ENCODE measurements at places on chromosomes 11 and 22.
A peak's percentile ranks its signal among the peaks of the same experiment; 100 is the strongest.

DNA sequence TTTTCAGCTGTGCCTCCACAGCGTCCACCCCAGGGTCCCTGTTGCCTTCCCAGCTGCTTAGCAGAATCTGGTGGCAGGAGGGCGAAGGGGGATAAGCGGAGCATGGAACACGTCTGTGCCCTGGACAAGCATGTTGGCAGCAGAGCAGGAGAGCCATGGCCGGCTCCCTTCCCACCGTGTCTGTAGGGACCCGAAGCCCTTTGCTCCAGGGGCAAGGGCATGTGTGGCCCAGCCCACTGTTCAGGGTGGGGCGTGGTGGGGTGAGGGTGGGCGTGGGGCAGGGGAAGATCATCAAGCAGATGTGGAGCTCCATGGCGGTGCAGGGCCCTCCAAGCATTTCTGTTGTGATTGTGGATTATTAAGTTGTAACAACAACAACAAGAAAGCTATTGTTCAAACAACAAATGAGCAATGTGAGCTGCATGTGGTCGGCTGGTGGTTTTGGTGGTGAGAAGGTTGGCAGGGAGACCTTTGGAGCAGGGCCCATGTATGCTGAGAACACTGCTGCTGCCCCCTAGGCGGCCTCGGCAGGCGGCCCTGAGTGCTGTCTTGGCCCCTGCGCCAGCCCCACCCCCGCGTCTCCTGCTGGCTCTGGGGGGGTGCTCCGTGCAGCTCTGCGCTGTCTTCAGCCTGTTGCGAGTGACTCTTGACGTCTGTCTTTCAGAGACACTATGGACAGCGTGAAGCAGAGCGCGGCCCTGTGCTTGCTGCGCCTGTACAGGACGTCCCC is 50.9 kb downstream of the AP2A2 start:
- DNase-seq: no peak

DNA sequence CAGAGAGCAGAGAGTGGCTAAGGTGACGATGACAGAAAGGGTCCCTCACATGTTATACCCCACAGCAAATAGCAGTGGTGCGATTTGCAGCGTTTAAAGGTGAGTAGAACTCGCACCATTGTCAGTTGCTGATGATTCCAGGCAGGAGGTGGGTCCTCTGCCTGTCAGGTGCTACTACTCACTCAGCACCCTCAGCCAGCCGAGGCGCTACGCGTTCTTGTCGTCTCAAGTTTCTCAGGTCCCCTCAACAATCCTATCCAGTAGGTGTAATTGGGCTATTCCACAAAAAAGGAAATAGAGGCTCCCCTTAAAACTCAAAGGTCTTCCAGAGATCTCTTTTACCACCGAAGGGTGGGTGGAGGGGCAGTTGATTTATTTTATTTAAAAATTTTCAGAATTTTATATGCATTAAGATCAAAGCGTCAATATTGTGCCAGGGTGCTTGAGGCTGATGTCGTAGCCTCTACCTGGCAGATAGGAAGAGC is 18.3 kb downstream of the ELF5 start:
- DNase-seq: no peak

GRCh38 chr22:39405346-39406085 is 5.9 kb downstream of the TAB1 start:
- no peak for DNase-seq

DNA sequence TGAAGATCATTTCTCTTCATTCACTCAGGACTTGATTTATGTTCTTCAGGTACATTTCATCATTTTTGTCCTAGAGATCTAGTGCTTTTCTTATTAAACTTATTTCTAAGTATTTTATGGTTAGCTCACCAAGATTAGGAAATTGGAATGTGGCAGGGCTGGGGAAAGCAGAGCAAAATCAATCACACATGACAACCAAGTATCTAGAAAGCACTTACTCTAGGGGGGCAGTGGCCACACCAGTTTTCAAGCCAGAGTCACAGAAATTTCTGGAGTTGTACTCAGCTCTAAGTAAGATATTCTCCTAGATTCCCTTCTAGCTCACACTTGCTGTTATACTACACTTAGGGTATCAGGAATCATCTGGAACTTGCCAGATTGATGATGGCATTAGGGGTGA is 33.3 kb upstream of the MYEOV start:
- DNase-seq: no peak

DNA sequence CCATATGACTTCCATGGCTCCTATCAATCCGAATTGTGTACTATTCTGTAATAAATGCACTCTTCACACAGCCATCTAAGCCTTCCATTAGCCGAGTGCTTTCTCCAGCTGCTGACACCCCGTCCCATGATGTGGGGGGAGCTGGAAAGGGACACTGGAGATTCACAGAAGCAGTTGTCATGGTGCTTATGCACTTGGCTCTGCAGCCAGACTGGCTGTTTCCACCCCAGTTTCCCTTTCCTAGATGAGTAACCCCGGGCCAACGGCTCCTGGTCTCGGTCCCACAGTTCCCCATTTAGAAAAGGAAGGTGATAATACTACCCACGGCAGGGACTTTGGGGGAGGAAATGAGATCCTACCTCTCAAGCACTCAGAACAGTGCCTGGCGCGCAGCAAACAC is 244.9 kb upstream of the SYN3 start:
- DNase-seq: no peak

GRCh38 chr11:43547889-43548381 is 132.6 kb upstream of the HSD17B12 start:
- DNase-seq: no peak

- no peak for DNase-seq
Observed at GRCh38 chr11:44307340-44308099, 2.4 kb downstream of the ALX4 start.

DNA sequence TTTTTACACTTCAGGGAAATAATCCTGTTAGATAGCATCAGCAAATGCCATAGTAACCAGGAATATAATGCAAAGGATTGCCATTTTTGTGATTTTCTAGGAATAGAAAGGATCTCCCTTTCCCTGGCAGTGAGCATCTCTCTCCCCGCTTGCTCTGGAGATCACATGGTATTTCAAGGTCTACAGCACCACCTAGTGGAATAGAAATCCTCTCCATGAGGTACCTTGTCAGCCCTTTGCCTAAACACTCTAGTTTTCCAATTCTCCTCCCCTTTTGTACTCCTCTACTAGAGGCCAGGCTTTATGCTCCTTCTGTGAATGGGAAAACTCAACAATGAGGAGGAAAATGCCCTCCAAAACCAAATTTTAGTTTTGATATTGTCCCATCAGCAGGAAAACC is 78.4 kb downstream of the XRRA1 start:
- no peak for DNase-seq

GRCh38 chr11:11297578-11297977 is 55.5 kb downstream of the CSNK2A3 start:
- DNase-seq: no peak

GRCh38 chr11:72600557-72600956 is 73.7 kb downstream of the PDE2A start:
- DNase-seq: no peak

- DNase-seq: peak; percentile 67
Observed at GRCh38 chr22:31490496-31490925, 869 bp upstream of the EIF4ENIF1 start.

GRCh38 chr11:112229746-112230433 is 3.7 kb downstream of the PTS start:
- DNase-seq: no peak

DNA sequence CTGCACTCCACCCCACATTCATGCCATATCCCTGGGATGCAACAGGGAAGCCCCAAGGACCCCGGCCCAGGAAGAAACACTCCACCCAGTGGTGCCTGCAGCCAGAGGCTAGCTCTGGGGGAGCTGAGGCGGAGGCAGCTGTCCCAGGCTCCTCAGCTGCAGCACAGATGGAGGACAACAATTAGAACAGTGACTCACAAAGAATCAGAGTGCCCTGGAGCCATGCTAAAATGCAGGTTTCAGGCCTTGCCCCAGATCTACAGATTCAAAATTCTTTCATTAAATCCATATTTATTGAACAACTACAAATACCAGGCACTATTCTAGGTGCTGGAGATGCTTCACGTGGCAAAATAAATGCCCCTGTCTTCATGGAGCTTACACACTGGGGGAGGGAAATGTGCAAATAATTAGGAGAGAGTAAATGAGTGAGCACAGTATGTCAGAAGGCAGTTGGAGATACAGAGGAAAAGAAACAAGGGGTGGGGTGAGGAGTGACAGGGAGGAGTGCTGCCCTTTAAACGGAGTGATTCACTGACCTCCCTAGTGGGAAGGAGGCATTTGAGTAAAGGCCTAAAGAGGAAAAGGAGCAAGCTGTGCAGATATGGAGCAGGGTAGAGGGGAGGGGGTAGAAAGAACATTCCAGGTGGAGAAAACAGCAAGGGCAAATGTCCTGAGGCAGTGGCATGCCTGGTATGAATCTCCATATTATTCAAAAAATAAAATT is 73.3 kb upstream of the CSNK2A3 start:
- DNase-seq: no peak

GRCh38 chr11:16797776-16798175 is 59.3 kb downstream of the C11orf58 start:
- DNase-seq: no peak

- DNase-seq: no peak
Observed at GRCh38 chr11:1727861-1728260, 22.5 kb downstream of the IFITM10 start.

DNA sequence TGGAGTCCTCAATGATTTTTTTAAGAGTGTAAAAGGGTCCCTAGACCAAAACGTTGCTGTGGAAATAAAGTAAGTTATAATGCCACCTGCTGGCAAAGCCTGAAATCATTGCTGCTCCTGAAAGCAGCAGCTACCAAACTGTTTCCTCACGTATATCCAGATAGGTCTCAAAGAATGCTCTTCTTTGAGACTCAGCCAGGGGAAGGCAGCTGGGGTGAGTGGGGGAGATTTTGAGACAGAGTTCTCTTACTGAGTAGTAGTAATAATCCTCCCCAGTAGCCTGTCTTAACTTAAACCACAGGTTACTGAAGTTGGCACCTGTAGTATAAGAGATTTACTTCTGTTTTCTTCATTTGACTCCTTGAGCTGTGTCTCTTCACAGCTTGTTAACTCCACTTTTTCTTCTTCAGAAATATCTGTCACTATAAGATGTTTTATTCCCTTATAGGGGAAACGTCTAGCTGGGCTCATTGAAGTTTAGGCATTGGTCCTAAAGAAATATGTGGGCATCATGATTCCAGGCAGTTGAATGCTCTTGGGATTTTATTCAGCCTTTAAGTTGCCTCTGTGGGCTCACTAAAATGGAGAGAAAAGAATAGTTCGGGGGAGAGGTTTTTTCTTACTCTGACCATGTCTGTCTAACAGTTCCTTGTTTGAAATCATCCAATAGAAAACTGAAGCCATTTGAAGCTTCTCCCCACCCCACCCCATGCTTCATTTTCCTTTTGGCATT is 77.9 kb downstream of the BTBD10 start:
- peak; percentile 3 for DNase-seq

DNA sequence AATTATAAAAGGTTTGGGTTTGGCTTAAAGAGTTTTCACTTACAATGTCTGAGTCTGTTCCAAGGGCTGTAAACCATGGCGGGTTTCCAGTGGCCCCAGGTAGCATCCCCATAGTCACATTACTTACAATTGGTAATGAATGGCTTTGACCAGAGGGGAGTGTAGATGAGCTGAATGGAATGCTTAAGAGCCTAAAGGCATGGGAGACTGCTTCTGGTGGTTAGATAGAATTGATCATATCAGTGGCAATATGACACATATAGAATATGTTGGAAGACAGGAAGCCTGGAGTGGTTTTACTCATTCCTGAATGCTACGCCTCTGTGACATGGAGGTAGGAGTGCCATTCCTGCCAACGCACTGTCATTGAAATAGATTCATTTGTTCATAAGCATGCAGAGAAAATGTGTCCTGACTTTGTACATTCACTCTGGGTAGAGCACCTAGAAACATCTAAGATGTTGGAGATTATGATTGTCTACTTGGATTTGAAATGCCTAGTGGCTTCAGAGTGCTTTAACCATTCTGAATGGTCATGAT is 183.3 kb downstream of the BLID start:
- no peak for DNase-seq

DNA sequence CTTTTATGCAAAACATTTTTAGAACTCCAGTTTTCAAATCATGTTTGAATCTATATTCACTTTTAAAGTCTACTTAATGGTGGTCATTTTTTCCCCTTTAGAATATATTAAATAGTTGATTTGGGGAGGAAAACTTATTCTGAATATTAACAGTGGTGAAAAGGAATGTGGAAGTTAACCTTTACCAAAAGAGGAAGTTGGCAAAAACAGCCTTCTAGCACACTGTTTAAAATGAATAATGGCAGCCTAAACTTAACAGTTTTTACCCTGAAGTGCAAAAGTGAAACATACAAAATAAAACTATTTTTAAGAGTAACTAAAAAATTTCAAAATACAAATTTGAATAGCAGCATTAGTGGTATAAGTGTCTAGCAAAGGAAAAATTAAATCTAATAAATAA is 86.4 kb downstream of the GRK3 start:
- no peak for DNase-seq

- DNase-seq: no peak
Observed at GRCh38 chr22:25833676-25834075, 91.7 kb downstream of the MYO18B start.

DNA sequence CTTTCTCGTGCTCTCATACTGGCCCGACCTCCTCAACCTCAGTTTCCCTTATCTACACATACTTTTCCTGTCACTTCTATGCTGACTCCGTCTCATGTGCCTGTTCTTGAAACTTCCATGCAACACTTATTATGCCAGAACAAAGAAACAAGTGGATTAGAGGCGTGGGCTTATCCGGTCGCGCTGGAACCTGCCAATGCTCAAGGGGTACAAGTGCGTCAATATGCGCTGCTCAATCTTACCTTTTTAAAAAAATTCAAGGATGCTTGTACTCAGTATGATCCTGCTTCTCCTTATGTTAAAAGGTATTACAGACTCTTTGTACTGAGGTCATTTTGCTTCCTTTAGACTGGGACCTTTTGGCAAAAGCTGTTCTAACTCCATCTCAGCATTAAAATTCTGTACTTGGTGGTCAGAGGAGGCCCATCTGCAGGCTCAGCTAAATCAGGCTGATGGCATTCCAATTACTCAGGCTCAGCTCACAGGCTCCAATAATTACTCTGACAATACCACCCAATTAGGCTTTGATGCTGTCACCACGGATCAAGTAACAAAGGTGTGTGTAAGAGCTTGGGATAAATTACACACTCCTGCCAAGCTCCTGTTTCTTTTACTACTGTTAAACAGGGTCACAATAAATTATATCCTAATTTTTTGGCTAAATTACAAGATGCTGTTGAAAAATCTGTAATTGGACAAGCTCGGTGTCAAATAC is 26.3 kb upstream of the ALDH3B2 start:
- no peak for DNase-seq

- DNase-seq: no peak
Observed at GRCh38 chr11:47259232-47259977, 1.6 kb downstream of the NR1H3 start.

GRCh38 chr11:82174610-82175009 is 559.1 kb downstream of the FAM181B start:
- DNase-seq: no peak

DNA sequence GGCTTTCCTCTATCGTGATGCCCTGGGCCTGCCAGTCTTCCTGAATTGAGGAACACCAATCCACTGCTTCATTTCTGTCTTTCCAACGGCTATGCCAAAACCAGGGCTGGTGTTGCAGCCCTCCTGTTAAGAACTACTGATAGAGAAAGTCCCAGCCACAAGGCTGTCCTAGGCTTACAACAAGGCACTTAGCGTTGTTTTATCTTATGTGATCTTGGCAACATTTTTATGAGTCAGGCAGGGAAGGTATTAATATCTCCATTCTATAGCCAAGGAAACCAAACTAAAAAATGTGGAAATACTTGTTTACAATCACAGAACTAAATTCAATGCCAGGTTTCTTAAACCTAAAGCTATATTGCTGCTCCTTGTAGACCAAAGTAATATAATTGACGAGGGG is 89.9 kb upstream of the AMOTL1 start:
- DNase-seq: no peak
